Activated CD8-positive, alpha-beta memory T cell treated with anti-CD3 and anti-CD28 coated beads, Interleukin-2, amount 10 ng/mL, durations not matched to agents 7 days and 5 days (primary cell): ENCODE measurements at places on chromosomes 13 and 19.

DNA sequence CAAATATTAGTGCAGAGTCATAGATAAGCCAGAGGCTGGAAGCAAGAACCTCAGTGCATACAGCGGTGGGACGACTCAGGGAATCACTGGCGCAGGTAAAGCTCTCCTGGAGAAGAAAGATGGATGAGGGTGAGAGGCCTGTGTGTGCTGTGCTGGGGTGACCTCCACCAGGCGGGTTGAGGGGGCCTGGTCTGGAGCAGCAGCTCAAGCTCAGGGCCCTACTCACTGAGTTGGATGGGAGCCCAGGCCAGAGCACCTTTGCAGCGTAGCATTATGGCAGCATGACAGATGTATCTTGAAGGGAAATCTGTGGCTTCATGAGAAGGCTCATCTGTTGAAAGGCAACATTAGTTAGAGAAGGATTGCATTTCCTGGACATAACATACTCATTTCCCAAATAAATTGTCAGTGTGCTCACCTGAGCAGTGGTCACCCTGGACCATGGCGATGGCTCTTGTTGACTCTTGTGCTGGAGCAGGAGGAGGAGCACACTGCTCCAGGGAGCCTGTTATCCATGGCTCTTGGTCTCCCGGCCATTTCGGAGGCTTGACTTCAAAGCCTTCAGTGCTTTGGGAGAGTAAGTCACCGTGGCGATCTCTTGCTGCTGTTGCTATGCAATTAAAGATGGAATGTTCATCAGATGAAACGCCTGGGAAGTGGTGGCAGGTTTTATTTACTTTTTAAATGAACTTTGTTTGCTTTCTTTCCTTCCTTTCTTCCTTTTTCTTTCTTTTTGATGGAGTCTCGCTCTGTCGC, 25.0 kb downstream of the HNRNPM start:
- peaks cover 78% of the 10 kb centered on the region for H3K36me3 ChIP-seq
- H3K27ac ChIP-seq = no peak overlapping the region
- H3K4me3 ChIP-seq = no peak overlapping the region
- peaks cover 55% of the 10 kb centered on the region for H3K4me1 ChIP-seq

DNA sequence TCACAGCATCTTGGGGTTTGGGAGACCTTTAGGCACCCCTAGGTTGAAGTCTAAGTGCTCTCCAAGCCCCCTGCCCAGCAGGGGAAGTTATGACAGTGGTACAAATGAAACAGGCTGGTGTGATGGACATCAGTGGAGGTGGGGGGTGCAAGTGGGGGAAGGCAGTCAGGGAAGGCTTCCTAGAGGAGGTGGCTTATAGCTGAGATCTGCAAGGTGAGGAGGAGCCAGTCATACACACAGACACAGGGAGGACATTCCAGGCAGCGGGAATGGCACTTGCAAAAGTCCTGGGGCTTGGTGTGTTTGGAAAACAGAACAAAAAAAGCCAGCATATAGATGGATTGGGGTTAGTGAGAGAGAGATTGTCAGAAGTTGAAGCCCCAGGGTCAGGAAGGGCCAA, 11.6 kb downstream of the HSH2D start:
- H3K27me3 ChIP-seq = no peaks in the 10 kb centered on the region
- DNase-seq = no peak
- peak overlapping the region; percentile 42 for H3K27ac ChIP-seq
- H3K4me3 ChIP-seq = no peak overlapping the region

DNA sequence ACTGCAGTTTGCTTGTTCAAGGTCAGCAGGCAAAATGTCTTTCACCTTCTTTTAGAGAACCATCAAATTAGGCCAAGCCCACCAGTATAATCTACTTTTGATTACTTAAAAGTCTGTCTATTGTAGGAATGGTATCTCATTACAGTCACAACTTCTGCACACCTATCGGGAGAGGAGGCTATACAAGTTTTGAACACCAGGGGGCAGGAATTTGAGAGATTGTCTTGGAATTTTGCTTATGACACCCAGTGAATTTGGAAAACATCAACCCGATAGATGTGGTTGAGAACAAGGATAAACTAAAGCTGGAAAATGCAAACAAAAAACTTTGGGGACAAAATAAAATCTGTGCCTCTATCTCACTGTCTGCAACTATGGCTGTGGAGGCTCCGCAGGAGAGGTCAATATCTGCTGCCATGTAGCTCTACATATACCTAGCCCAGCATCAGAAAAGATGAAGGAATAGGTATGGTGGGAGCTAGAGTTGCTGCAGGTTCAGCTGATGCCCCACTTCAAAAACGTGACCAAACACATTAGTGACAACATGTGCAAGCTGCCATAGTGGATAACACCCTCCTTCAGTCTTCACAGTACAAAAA, 1299.2 kb upstream of the SPRY2 start:
- no peaks in the 10 kb centered on the region for H3K4me1 ChIP-seq
- no peak overlapping the region for H3K27ac ChIP-seq
- no peak for DNase-seq
- no peaks in the 10 kb centered on the region for H3K27me3 ChIP-seq

- peak; percentile 70 for DNase-seq
- H3K27me3 ChIP-seq = no peaks in the 10 kb centered on the region
- H3K36me3 ChIP-seq = peaks cover 4% of the 10 kb centered on the region
- H3K4me1 ChIP-seq = peaks cover 28% of the 10 kb centered on the region
- H3K4me3 ChIP-seq = peak overlapping the region; percentile 46
Observed at GRCh38 chr13:110610955-110611595, 4.3 kb upstream of the NAXD start.

- no peaks in the 10 kb centered on the region for H3K27me3 ChIP-seq
- DNase-seq = no peak
- H3K27ac ChIP-seq = no peak overlapping the region
- no peak overlapping the region for H3K4me3 ChIP-seq
- H3K4me1 ChIP-seq = no peaks in the 10 kb centered on the region
Observed at GRCh38 chr13:24495151-24495729, 17.3 kb downstream of the PARP4 start.

GRCh38 chr19:10478903-10479384, 24.2 kb downstream of the KEAP1 start:
- no peaks in the 10 kb centered on the region for H3K27me3 ChIP-seq
- peak; percentile 94 for DNase-seq
- H3K4me3 ChIP-seq = peak overlapping the region; percentile 28
- no peak overlapping the region for H3K27ac ChIP-seq

GRCh38 chr13:113369189-113369588, 5.3 kb upstream of the GRTP1 start:
- H3K36me3 ChIP-seq = no peaks in the 10 kb centered on the region
- H3K27ac ChIP-seq = no peak overlapping the region
- H3K4me1 ChIP-seq = peaks cover 2% of the 10 kb centered on the region
- peaks cover 6% of the 10 kb centered on the region for H3K27me3 ChIP-seq
- no peak overlapping the region for H3K4me3 ChIP-seq
- DNase-seq = no peak

- H3K36me3 ChIP-seq = peaks cover 4% of the 10 kb centered on the region
- no peak overlapping the region for H3K27ac ChIP-seq
- no peaks in the 10 kb centered on the region for H3K4me1 ChIP-seq
Observed at GRCh38 chr19:11273296-11273695, 11.0 kb upstream of the DOCK6 start.
